HuH-7.5 (cell line): ENCODE measurements at places on chromosomes 12 and 14.

DNA sequence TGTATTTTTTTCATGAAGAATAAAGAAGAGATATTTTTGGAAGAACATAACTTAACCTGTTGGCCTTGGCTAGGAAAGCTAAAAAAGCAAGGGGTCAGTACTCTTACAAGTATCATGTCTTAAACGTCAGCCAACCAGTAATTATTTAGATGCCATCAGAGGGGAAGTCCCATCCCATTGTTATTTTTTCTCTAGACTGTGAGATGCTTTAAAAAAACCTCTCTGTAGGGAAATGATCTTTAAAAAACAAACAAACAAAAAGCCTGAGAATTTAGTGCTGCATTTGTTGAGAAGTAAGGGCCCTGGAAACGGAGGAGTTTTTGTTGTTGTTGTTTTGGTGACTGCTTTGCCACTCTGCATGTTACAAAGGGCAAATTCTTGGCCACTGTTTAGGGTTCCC, 474.0 kb downstream of the ZFP36L1 start:
- DNase-seq, result no peak

GRCh38 chr14:74628418-74628817, 16.4 kb upstream of the LTBP2 start:
- DNase-seq, result no peak

- no peak for DNase-seq
Observed at GRCh38 chr14:89370381-89370780, 46.7 kb downstream of the FOXN3 start.

DNA sequence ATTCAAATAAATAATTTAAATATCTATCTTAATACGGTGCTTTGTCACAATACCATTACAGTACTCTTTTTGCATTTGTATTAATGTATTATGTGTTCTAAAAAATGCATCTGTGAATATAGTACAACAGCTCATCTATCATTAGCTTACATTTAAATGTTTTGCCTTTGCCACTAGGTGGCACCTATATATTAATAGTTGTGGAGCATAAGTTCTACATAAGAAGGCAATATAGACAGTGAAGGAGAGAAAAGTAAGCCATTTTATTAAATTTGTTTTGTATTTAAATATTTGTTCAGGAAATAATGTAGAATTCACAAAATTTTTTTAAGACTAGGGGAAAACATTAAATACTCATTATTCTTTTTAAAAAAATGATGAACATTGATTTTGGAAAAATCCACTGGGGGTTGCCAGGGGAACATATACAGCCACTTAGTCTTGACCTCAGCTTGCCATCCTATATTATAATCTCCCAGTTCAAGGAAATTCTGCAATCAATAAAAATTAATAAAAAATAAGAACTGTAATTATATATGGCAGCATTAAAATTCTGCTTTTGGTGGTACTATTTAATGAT, 9.8 kb downstream of the CCER1 start:
- no peak for DNase-seq

DNA sequence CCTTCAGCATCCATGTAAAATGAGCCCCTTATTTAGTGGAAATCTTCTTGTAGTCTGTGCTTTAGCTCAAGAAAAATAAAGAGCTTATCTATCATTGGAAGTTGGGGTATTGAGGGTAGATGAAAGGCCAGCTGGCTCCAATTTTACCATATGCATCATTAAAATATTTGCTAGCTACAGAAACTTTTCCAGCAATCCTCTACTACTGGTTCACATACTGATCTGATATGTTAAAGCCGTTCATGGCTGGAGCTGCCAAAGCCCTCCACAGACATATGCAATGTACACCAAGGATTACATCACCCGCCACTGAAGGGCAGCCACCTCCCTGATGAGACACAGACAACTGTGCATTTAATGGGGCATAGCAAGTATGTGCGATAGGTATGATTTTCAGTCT, 1205.3 kb downstream of the GALC start:
- DNase-seq, result no peak

GRCh38 chr12:39357041-39357440, 85.9 kb downstream of the KIF21A start:
- DNase-seq, result no peak

GRCh38 chr14:32081901-32082300, 4.8 kb downstream of the ARHGAP5 start:
- DNase-seq, result no peak

DNA sequence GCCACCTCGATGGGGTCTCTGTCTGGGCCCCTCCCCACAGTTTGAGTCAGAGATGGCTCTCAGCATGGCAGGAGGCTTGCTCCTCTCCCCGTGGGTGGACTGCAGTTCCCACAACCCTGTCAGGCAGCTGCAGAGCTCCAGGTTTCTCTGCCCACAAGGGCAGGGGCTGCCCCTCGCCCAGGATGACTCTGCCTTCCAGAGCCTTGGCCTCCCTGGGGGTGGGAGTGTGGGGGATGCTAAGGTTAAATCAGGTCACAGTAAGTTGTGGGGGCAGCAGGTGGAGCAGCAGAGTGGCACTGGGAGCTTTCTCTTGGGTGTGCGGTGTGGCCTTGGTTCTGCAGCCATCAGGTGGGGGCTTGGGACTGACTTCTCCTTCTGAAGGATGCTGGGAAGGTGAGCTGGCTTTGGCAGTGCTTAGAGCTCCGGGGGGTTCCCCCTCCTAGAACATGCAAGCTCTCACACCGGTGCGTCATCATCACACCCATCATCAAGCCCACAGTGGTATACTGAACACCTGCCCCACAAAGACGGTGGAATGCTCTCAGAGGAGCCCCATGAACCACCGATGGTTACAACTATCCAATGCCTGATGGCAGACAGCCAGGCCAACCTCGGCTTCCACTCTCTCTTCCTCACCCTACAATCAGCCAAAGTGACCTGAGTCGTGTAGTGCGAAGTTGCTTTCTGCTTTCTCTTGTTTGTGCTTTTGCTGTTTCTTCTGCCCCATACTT, 39.7 kb downstream of the ERH start:
- DNase-seq, result no peak

DNA sequence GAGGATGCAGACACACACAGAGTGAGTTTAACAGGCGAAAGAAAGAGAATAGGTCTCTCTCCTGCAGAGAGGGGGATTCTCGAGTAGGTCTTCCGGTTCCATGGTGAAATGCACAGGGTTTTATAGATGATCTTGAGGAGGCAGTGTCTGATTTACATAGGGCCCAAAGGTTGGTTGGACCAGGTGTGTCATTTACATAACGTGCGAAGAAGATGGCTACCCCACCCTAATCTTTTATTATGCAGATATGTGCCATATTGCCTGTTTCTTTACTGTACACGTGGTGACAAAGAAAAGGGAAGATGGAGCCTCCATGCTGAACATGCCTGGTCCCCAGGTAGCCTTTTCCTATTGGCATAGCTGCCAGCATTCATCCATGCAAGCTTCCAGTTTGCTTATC, 219.8 kb downstream of the CRADD start:
- DNase-seq, result no peak

DNA sequence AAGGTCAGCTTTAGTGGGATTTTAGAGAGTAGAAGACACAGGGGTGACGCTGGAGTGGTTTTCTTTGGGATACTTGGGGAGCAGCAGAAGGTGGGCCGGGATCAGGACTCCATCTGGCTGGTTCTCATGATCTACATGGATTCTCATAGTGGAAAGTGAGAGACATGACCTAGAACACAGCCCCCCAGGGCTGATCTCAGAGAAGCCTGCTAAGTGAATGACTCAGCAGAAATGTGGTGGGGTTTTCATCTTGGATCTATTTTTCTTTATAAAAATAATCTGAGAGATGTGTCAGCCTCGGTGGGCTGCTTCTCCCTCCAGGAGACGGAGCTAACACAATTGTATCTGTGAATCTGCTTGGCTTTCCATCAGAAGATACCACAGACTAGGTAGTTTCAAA, 484.4 kb downstream of the TMEM121 start:
- no peak for DNase-seq

GRCh38 chr12:90908465-90908864, 46.5 kb downstream of the CCER1 start:
- no peak for DNase-seq

GRCh38 chr14:64234877-64235651, 59.1 kb downstream of the ESR2 start:
- no peak for DNase-seq

DNA sequence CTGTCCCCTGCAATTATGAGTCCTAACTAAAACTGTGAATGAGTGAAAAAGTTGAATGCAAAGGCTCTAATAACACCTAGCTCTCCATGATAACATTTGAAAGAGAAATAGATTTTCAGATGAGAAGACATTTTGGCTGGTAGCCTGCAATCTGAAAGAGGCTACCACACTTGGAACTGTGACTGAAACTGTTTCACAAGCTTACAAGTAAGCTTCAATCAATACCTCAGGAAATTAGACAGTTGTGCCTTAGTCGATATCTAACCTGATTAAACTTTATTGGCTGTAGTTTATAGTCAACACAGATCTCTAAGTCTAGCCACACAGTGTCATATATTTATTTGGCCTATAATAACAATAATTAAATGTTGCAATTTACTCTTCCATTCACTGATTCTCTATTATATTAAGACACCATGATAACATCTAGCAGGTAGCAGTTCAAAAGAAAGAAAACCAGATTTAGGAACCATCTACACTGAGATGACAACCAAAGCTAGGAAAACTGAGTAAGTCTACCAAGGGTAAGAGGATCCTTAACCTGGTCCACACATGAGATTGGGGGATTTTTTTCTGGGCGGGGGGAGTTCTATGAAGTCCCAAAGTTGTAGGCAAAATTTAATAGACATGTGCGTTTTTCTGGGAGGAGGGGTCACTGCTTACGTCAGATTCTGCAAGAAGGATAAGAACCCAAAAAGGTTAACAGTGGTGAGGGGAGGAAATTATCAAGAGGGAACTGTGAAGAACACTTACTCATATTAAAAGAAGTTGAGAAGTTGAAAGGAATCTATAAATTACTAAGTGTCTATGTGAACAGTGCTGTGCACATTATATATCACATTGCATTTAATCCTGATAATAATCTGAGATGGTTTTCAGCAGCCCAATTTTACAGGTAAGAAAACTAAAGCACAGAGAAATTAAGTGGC, 65.8 kb downstream of the NUMB start:
- no peak for DNase-seq

- DNase-seq, result no peak
Observed at GRCh38 chr12:68001486-68002466, 12.5 kb downstream of the IFNG-AS1 start.

- no peak for DNase-seq
Observed at GRCh38 chr14:73973497-73973896, 23.4 kb downstream of the COQ6 start.

DNA sequence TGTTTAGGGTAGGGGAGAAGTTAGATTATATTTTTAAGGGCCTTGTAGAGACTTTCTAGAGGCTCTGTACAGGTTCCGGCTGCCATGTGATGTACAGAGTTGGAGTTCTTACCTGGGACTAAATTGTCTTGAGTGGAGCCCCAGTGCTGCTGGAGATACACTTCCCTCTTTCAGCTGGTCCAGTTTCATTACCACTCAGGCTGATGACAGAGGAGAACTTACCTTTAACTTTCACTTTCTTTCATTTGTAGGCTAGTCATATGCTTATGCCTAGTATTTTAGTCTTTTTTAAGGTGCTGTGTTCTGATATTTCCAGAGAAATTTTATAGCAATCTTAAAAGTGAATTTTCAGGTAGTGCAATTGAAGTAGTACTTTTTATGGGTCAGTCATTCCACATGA, 117.3 kb downstream of the ERC1 start:
- DNase-seq, result no peak

DNA sequence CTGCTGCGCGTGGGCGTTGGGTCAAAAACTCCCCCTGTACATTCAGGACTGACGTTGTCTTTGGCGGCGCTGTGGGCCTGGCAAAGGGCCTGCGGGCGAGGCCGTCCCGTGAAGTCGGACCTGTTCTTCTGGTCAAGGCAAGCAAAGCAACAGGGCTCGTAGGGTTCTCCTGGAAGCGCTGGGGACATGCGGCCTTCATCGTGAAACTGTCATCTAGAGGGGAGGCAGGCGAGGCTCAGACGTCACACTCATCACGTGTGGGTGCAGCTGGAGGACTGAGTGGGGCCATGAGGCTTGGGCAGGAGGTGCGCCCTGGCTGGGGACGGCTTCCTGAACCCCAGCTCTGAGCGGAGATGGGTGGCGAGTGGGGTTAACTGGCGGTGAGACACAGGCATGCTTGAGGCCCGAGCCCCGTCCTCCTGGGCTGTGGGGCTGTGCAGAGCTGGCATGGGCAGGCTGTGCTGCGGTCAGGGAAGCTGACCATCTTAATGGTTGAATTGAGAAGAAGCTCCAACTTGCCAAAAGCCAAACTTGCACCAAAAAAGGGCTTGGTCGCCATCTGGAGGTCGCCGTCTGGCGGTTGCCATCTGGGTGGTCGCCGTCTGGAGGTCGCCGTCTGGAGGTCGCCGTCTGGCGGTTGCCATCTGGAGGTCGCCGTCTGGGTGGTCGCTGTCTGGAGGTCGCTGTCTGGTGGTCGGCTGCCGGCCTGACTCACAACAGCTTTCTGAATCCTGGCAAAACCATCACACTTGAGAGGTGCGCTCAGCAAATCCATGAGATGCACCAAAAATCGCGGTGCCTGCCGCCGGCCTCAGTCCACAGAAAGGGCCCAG, 66.2 kb downstream of the NOC4L start:
- no peak for DNase-seq

GRCh38 chr12:64560396-64561301, 49.6 kb upstream of the RASSF3 start:
- no peak for DNase-seq
